Stimulated activated CD4-positive, alpha-beta T cell treated with anti-CD3 and anti-CD28 coated beads, Interleukin-4, amount 100 ng/mL, for 4 hours (primary cell): ENCODE measurements at places on chromosomes 3 and 15.

- DNase-seq = no peak
Measured at GRCh38 chr3:149812165-149812605, 830 bp upstream of the RNF13 start.

DNA sequence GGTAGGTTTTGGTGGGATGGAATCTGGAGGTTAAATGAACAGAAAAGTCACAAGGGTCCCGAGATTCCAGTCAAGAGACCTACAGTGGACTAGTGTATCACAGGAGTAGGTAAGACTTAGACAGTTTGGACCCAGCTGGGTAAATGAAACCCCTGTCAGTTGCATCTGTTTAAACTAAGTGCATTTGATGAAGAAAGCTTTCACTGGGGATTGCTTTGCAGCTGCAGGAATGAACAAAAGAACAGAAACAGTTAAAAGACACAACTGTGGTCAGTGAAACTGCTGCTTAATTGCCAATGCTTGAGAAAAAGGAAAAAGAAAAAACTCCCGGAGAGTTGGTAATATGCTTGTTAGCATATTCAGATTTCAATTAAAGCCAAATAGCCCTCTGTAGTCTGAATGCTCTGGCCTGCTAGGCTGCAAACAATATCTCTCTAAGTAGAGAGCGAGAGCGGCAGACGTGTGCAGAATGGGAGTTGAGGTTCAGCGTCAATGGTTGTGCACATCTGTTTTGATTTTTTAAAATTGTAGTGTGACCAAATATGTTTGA is 37.1 kb downstream of the OXNAD1 start:
- DNase-seq = no peak

DNA sequence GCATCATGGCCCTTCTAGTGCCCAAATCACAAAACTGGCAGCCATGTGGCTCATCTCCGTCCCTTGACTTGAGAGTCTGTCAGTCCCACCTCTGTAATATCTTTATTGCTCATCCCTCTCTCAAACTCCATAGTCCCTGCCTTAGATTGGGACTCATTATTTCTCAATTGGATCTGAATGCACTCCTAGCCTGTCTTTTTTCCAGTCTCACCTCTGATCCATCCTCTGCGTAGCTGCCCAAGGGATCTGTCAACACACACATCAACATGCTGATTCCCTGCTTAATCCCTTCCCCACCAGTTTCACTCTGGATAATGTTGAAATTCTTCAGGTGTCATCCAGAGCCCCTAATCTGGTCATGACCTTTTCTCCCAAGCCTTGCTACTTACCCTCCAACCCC is 39.3 kb downstream of the NMNAT3 start:
- no peak for DNase-seq

DNA sequence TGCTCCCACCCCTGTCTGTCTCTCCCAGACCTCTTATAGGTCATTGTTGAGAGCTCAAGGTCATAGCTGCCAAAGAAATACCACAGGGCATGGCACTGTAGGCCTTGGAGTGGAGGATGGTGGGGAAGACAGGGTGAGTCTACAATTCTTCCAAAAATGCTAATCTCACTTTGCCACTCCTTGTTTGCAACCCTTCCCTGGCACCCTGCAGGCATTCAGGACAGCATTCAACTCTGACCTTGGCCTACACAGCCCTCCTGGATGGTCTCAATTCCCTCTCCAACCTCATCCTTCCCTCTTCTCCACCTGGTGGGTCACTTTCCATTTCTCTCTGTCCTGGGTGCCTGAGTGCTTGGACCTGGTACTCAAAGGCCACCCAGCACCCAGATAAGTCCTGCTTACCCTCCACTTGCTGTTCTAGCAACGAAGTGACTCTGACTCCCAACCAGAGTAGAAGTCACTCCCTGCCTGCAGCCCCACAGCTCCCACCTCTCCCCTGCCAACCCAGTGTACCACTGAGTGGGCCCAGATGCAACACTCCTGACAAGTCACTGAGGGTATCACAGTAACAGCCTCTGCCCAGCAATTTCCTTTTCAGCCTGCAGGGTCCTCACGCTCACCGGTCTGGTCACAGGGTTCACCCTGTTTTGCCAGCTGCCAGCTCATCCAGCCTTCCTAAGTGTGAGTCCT is 36.6 kb downstream of the AMOTL2 start:
- DNase-seq = no peak

GRCh38 chr3:32593903-32594525 is 23.4 kb upstream of the DYNC1LI1 start:
- no peak for DNase-seq

- no peak for DNase-seq
Measured at GRCh38 chr3:116905334-116905733, 195.8 kb downstream of the TUSC7 start.

GRCh38 chr15:86776145-86776544 is 696.5 kb downstream of the AGBL1 start:
- DNase-seq = no peak

- no peak for DNase-seq
Measured at GRCh38 chr3:23778446-23778845, 27.3 kb upstream of the UBE2E1 start.

DNA sequence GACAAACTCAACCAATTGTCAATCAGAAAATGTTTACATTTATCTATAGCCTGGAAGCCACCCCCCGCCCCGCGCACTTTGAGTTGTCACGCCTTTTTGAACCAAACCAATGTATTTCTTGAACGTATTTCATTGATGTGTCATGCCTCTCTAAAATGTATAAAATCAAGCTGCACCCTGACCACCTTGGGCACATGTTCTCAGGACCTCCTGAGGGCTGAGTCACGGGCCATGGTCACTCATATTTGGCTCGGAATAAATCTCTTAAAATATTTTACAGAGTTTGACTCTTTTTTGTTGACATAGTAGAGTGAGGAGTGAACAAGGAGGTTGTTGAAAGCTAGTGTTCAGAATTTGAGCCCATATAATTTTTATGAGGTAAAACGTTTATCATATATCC is 6.5 kb downstream of the MCTP2 start:
- no peak for DNase-seq

DNA sequence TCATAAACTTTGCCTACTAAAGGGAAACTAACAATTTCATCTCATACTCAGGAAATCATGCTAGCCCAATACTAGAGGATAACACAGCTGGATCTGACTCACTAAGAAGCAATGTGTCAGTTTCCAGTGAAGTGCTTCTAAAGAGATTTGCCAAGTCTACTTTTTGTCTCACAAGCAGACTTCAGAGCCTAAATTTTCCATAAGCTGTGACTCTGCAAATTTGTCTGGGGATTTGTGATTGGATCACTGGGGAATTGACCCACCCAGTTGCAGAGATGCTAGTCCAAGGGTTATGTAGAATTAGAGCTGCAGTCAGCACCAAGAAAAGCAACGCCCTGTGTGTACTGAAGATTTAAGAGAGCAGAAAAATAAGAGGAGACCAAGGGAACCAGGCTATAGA is 647.1 kb downstream of the NTRK3 start:
- DNase-seq = no peak

DNA sequence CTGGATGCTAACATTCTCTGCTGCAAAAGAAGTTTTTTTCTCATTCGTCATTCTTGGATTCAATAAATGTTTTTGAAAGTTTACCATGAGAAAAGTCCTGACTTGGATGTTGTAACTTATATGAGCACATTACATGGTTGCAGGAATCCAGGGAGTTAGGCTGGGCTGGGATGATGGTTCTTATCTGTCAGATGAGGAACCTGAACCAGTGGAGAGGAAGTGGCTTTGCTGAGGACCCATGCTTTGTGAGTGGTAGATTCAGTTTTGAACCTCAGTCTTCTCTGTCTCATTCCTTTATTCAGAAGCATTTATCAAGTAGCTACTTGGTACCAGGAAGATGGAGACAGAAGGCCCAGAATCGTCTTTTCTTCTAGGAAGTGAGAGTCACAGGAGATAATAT is 3.7 kb upstream of the GASK1A start:
- DNase-seq = no peak

GRCh38 chr3:149850787-149851584 is 38.0 kb downstream of the RNF13 start:
- DNase-seq = no peak

GRCh38 chr3:134126153-134126552 is 96.4 kb upstream of the SLCO2A1 start:
- no peak for DNase-seq
